ENCODE measurements at places on chromosomes 1 and 21.

- DNase-seq, result no peak
These were observed 31.6 kb upstream of the ACOT11 start for GRCh38 chr1:54516249-54516920.

DNA sequence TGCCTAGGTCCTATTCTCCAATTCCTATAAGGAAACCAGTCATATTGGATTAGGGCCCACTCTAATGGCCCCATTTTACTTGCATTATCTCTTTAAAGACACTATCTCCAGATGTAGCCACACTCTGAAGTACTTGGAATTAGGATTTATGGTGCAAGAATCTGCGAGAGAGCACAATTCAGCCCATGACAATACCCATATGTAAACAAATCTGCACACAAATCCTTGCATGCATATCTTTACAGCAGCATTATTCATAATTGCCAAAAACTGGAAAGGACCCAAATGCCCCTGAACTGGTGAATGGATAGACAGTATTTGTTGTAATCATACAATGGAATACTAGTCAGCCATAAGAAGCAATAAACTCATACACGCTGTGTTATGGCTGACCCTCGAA, 229.8 kb upstream of the ADAMTS5 start:
- no peak for DNase-seq

- peak; percentile 82 for DNase-seq
These were observed 105.0 kb downstream of the FNBP1L start for GRCh38 chr1:93552741-93553455.

DNA sequence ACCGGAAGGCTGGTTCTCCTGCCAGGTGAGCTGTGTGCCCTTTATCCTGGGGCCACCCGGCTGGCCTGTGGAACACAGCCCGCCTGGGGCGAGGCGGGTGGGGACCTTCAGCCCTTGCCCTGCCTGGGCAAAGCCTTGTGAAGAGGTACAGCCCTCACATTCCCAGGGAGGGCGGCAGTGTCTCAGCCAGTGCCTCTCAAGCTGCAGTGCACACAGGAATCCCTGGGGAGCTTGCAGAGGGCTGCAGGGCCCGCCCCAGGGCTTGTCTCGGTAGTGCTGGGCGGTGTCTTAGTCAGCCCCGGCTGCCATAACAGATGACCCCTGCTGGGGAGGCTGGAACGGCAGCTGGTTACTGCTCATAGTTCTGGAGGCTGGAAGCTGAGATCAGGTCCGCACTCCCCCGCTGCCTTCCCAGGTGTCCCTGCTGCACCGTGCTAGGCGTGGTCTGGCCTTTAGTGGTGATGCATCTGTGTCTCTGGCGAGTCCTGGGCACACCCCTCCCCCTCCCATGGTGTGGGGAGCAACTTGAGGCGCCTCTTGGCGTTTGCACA, 12.6 kb downstream of the DFFB start:
- DNase-seq, result peak; percentile 37

- no peak for DNase-seq
These were observed 18.9 kb downstream of the LDLRAP1 start for GRCh38 chr1:25562101-25562927.

DNA sequence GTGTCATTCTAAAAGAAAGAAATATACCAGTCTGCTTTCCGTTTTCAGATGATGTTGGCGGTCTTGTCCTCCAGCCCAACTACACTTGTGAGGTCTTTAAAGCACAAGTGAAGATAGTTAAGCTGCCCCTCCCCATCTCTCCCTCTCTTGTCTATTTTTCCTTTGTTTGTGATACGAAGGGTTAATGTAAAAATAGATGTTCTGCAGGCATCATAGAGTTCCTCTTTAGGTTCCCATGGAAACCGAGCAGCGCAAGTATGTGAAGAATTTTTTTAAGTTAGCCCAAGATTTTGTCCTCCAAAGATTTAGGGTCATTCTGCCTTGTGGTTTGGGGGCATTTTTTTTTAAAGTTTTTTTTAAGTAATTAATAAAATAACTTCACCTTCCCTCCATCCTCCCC, 232.4 kb upstream of the AJAP1 start:
- no peak for DNase-seq

DNA sequence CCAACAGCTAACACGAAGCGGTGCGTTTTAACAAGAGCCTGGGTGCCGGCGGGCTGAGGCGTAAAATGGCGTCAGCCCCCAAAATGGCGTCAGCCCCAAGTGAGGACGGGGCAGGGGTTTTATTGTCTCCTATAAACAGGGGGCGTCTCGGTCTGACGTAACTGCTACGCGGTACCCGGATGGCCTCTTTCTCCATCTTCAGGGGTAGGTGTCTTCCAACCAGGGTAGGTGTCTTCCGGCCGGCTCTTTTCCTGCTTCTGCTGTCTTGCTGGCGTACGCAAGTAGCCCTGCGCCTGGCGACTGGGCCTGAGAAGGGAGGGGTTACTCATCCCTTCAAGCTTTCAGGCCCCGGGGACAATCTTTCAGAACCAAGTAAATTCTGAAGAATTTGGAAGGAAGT, 45.3 kb downstream of the LGR6 start:
- no peak for DNase-seq

DNA sequence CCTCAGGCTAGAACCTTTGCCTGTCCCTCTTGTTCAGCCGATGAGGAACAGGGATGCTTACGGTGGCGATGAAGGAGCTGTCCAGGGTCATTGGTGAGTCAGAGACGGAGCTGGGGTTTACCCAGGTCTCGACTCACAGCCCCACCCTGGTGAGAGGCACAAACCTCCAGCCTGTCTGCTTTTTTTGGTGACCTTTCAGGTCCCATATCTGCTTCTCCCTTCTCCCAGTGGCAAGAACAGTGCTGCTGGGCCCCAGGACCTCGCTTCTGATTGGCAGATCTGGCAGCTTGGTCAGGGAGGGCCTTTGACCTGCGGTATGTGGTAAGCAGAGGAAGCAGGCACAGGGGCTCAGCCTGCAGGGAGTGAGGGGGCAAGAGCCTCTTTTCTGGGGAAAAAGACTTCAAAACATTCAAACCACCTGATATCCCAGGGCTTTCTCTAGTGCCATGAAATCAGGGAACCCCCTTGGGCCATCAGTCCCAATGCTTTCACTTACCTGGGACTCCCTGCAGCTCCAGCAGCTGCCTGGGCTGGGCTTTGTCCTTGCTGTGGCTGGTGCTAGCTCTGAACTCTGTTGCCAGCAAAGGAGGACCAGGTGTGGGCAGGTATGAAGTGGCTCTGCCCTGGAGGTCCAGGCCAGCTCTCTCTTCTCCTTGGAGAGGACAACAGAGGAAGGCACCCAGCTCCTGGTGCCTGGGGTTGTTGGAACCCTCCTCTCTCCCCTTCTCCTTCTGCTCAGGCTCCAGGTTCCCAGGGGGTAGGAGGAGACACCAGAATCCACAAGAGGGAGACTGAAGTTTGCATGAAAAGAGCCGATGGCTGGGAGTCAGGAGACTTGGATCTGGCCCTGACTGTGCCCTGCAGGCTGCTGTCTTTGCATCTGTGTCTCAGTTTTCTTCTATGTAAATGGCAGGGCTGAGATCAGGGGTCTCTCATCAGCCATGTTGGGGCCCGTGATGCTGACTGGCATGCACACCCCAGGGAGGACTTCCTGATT, 41.4 kb downstream of the TRIM62 start:
- no peak for DNase-seq

GRCh38 chr1:10624256-10625050, 149.7 kb downstream of the PEX14 start:
- no peak for DNase-seq

DNA sequence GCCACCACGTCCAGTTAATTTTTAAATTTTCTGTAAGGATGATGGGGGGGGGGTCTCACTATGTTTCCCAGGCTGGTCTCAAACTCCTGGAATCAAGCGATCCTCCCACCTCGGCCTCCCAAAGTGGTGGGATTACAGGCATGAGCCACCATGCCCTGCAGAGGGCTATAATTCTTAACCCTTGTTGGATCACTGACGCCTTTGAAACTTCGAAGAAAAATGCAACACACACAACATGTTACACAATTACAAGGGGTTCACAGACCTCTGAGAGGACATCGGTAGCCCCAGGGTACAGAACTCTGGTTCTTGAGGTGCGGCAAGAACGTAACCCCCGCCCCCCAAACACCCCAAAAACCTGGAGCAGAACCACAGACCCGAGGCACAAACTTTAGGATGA, 8.4 kb upstream of the LUZP1 start:
- DNase-seq, result no peak

GRCh38 chr21:30710499-30710898, 8.1 kb downstream of the KRTAP21-3 start:
- DNase-seq, result no peak

GRCh38 chr1:193703655-193704054, 517.2 kb upstream of the B3GALT2 start:
- DNase-seq, result no peak

DNA sequence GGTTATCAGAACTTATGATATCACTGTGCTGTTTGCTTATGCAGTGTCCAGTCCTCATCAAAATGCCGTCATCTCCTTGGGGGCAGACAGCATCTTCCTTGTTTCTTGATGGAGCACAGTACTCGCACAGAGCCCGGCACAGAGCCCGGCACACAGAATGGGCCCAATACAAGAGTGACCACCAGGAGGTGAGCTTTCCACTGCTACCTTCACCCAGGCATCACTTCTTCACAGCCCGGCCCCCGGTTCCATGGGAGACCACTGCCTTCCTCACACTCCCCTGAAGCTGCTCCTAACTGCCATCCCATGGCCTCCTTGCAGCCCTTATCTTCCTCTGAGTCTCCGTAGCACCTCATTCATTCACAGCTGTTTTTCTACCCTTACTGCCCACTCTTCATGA, 94.0 kb downstream of the TNR start:
- DNase-seq, result no peak

- peak; percentile 22 for DNase-seq
These were observed 32.1 kb downstream of the CD244 start for GRCh38 chr1:160830321-160831153.

DNA sequence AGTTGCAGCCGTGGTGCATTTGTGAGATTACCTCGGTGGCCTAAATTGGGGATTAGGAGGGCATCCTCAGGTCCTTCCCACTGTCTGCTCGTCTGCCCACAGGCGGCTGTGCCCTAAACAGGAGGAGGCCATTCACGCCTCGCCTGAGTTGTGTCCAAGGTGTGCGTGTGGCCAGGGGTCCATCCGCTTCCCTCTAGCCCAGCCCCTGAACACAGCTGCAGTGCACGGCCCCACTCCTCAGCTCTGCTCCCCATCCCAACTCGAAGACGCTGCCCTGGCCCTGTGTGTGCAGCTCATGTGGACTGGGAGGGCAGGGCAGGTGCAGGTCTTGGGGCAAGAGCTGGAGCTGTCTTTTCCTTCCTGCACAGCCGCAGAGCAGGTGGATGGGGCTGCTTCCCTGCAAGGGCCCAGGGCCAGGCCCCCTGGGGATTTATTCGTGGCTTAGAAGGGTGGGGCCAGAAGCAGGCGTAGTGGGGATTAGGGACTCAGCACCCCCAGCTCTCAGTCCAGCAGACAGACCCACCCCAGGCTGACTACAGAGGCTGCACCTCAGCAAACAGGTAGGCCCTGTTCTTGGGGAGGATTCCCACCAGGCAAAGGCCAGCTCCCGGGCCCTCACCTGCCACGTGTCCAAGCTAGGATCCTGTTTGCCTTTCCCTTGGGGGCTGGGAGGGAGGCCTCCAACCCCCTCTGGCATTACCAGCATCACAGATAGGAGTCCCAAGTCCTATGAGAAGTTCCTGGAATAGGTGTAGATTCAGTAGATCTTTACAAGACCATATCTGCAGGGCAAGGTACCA, 4.3 kb downstream of the GUK1 start:
- DNase-seq, result no peak
